Activated gamma-delta T cell (primary cell): ENCODE measurements at places on chromosomes 6 and 20.

DNA sequence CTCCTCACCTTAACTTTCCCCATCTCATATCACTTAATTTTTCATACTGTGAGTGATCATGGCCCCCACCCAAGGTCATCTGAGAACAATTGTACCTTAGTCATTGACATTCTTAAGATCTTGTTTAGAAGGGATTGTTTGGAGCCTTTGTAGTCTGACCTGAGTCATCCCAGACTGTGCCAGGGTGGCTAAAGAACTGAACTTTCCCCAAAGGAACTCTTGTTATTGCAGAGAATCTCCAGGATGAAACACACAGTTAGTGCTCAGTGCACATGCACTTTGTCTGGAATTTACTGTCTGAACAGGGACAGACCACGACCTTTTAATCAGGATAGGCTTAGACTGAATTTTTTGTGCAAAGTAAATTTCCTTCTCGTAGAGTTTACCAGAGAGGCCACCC is 112.6 kb upstream of the CCN2 start:
- no peak for DNase-seq

GRCh38 chr6:117951783-117952182 is 44.7 kb downstream of the SLC35F1 start:
- no peak for DNase-seq

GRCh38 chr6:97294451-97294850 is 11.4 kb upstream of the MMS22L start:
- no peak for DNase-seq

GRCh38 chr6:53233309-53233708 is 84.7 kb upstream of the GCM1 start:
- DNase-seq: no peak

DNA sequence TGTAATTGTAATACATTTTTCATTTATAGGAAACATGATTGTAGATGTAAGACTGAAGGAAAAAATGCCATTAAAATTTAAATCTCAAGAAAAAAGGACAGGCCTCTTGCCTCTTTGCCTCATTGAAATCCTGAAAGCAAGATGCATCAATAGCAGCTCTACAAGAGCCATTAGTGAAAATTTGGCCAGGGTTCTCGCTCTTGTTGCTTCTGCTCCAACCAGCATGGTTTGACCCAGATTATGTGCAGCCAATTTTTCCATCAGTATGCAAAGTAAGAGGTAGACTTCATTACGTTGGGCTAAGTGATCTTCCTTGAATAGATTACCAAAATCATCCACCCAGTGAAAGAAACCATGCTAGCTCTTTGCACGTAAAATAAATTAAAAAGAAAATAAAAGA is 106.6 kb downstream of the SGK1 start:
- DNase-seq: no peak

DNA sequence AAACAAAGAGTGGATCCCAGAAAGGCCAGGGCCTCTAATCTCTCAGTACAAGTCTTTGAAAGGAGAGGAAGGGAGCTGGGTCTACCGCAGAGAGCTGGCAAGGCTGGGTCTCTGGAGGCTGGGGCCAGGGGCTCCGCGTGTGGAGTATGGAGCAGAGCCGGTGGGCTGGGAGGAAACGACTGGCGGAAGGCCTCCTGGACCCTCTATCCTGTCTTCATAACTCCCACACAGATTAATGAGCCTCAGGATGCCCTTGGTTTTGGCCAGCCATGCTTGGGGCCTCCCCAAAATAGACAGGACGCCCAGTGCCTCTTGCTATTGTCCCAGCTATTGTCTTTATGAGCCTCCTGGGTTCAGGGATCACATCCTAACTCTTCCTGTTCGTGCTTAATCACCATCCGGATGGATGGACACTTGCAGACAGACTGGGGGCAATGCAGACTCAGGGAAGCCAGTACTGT is 306.4 kb downstream of the DHX35 start:
- DNase-seq: no peak

GRCh38 chr6:8054276-8054675 is 9.9 kb downstream of the BLOC1S5 start:
- DNase-seq: no peak

- DNase-seq: no peak
Observed at GRCh38 chr6:35719830-35720733, 16.8 kb upstream of the ARMC12 start.

DNA sequence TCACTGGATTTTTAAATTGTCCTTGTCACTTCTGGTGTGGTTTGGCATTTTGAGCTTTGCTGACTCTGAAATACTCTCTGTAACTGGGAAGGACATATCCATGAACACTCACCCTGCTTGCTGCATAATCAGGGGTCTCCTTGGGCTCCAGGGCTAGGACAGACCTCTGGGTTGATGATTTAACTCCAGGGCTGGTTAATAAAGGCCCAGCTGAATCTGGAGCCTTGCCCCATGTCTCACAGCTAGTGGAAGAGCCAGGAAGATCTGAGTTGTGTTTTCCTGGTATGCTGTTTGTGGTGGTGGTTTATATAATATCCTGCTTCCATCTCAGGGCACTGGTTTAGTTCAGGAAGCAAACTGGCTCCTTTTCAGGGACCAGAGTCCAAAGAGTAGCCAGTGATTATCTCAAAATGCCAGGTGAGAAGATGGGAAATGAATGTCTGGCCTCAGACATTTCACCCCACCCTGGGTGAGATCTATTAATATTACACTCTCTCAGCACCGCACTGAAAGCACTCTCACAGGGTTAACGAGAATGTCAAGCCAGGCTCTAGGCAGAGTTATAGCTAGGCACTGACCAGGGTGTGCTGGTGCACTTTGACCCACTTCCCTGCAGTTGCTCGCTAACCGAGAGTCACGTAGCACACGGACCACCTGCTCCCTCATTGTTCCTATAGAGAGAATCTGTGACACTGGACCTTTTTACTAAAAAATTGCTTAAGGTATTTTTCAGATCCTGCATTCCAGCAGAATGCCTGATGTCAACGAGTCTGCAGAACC is 90.1 kb upstream of the SLC22A16 start:
- no peak for DNase-seq

- no peak for DNase-seq
Observed at GRCh38 chr6:76683985-76684384, 611.5 kb upstream of the IMPG1 start.

DNA sequence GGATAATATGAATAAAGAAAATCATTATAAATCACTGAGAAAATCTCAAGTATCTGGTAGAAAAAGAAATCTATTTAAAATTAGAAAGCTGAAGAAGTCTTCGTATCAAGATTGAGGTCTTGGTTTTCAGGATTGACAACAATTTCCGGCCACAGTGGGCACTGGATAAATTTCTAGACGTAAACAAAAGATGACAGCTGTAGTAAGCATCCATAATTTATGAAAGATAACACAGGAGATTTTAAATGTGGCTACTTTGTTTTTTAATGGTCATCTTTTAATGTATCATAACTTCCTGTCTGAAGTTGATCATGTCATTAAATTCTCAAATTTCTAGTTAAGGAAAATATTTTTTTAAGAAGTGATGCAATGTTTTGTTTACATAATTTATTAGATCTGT is 444.2 kb downstream of the HTR1B start:
- no peak for DNase-seq

- no peak for DNase-seq
Observed at GRCh38 chr6:143099647-143100046, 39.0 kb downstream of the AIG1 start.

- no peak for DNase-seq
Observed at GRCh38 chr20:61360296-61360695, 108.2 kb downstream of the CDH4 start.

- DNase-seq: no peak
Observed at GRCh38 chr6:5521322-5521721, 260.0 kb downstream of the FARS2 start.

DNA sequence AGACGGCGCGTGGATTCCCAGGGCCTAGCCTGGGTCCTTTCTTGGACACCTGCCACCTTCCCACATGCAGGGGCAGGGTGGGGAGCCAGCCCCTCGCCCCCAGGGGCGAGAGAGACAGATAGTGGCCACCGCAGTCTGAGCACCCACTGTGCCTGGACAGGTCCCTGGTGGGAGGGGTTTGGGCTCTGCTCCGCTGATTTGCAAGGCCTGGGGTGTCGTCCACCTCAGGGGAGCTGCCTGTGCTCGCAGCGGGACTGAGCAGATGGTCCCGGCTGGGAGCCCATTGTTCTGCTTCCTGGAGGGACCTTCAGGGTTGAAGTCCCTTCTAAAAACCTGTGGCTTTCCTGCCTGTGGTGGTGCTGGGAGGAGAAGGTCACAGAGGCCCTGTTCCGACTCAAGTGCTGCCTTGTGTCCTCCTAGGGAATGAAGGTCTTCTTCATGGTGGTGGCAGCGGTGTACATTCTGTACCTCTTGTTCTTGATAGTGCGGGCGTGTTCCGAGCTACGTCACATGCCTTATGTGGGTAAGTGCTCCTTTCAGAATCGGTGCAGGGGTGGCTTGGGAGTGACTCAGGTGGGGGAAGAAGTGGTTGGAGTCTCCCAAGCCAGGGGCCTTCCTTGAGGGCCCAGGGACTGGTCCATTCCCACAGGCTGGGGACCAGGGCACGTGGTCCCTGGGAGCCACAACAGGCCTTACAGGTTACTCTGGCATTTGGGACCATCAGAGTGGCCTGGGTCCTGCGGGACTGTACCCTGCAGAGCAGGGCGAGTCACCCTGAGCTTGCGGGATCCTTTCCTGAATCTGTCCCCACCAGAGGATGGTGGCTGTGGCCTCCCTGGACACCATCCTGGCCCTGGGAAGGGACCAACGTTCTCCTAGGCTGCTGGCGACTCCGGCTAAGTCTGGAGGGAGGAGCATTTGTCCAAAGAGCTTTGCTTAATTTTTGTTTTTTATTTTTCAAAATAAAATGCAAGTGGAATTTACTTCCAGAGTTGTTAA is 19.6 kb downstream of the DYNLT1 start:
- DNase-seq: no peak

- DNase-seq: no peak
Observed at GRCh38 chr20:31991339-31991705, 18.9 kb upstream of the CCM2L start.

GRCh38 chr20:57138198-57138995 is 128.0 kb downstream of the BMP7 start:
- no peak for DNase-seq

GRCh38 chr6:24387818-24388217 is 14.9 kb upstream of the MRS2 start:
- no peak for DNase-seq

DNA sequence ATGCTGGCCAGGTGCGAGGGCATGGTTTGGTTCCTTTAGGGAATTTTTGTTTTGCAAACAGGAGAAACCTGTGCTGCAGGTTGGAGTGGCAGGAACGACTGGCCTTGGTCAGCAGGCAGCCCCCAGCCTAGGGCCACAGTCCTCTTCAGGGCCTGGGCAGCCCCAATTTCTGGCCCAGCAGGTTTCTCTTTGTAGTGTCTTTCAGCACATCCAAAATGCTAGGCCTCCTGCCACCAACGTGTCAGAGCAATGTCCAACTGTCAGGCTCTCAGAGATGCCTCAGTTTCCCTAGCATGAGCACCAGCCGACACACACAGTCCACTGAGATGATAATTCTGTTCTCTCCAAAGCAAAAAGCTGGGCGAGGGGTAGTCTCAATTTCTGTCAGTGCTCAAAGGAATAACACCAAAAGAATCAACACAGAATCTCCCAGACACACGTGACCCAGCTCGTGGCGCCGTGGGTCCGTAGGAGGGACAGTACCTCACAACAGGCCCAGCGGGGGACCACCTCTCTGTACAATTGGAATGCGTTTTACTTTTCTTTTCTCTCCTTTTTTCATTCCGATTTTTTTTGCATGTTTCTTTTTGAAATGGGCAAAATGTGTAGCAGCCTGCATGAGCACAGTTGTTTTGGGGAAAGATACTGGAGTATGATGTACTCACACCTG is 125.9 kb downstream of the TAF4 start:
- DNase-seq: no peak

DNA sequence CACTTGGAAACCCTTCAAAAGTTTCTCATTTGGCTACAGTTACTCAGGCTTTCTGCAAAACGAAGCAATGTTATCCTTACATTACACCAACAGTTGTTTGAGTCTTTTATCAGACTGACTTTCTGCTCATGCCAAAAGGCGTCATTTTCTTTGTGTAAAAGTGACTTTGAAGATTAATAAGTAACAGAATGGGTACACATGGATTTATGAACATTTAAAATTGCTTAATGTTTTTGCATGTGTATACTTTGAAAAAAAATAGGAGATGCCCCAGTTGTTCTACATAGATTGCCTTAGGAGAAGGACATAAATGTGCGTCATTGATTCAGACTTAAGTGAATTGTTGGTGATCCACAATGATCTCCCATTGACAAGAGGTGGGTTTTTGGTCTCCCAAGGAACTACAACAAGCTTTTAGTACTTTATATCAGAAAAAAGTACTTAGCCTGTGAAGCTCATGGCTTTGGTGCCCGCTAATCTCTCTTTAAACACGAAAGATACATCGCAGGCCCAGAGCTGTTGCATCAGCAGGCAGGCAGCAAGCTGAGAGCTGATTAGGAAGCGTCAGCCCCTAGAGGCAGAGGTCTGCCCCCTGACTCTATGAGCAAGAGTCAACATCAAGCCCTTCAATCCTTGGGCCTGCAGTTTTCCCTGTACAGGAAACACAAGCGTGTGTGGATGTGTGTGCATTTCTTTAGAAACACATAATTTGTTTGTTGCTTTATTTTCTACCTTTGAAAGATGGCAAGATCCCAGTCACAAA is 45.9 kb downstream of the SLC22A3 start:
- no peak for DNase-seq

- DNase-seq: no peak
Observed at GRCh38 chr6:57294862-57295445, 22.5 kb upstream of the PRIM2 start.

- DNase-seq: no peak
Observed at GRCh38 chr20:33549229-33549999, 59.5 kb downstream of the CBFA2T2 start.

DNA sequence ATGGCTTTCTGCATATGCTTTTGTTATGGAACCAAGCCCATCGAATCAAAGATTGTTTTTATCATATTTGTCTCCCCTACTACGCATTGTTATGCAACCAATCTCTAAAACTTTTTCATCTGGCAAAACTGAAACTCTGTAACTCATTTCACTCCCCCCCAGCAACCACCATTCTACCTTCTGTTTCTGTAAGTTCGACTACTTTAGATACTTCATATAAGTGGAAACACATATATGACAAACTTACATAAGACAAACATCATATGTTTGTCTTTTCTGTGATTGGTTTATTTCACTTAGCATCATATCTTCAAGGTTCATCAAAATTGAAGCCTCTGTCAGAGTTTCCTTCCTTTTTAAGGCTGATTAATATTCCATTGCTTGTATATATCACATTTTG is 34.8 kb downstream of the CEP57L1 start:
- DNase-seq: no peak

- DNase-seq: no peak
Observed at GRCh38 chr6:82893889-82894652, 171.6 kb downstream of the UBE3D start.

GRCh38 chr20:53379014-53379832 is 214.4 kb downstream of the ZNF217 start:
- DNase-seq: no peak

GRCh38 chr6:156899532-156900135 is 122.5 kb downstream of the ARID1B start:
- DNase-seq: no peak
